ENCODE measurements at places on chromosomes 12 and 14.

- DNase-seq = no peak
Measured at GRCh38 chr14:47675466-47676314, at the start of gene MDGA2. TSS of gene MDGA2 (minus strand) at chr14:47675605.

DNA sequence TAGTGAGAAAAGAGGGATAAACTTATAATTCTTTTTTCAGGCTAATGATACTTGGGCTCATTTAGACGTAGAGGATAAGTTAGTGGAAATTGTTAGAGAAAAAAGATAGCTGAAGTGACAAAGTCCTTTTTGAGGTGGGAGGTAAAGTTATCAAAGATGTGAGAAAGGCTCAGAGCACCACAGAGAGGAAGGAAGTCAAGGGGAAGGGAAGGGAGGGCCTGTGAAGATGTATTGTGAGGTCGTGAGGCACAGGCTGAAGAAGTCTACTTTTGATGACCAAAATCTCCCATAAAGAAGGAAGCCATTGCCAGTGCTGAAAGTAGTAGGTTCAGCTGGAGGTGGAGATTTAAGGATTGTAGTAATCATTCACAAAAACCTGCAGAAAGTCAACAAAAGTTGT, 19.4 kb upstream of the PTGDR start:
- no peak for DNase-seq

DNA sequence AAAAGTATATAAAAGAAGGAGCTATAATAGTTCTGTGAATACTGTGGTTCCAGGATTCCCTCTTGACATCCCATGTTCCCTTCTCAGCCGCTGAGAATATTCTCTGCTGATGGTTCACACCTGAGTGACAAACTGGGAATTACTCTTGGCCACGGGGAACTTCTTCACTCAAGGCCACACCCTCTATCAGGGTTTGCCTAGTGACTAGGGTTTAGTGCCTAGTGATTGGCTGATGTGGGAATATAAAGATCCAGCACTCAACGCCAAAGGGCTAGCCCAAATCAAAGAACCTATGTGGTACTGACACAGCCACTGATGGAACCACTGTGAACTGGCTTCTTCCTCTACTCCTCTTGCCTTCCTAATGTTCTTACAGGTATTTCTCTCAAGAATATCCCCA, 248.4 kb downstream of the ASCL1 start:
- no peak for DNase-seq

- DNase-seq = no peak
Measured at GRCh38 chr12:44509471-44509870, 366.6 kb downstream of the NELL2 start.

GRCh38 chr12:108484431-108484830, 30.6 kb upstream of the FICD start:
- no peak for DNase-seq

GRCh38 chr12:47576289-47576945, 129.4 kb downstream of the RPAP3 start:
- DNase-seq = no peak

- DNase-seq = no peak
Measured at GRCh38 chr12:44847888-44848702, 28.0 kb downstream of the NELL2 start.

DNA sequence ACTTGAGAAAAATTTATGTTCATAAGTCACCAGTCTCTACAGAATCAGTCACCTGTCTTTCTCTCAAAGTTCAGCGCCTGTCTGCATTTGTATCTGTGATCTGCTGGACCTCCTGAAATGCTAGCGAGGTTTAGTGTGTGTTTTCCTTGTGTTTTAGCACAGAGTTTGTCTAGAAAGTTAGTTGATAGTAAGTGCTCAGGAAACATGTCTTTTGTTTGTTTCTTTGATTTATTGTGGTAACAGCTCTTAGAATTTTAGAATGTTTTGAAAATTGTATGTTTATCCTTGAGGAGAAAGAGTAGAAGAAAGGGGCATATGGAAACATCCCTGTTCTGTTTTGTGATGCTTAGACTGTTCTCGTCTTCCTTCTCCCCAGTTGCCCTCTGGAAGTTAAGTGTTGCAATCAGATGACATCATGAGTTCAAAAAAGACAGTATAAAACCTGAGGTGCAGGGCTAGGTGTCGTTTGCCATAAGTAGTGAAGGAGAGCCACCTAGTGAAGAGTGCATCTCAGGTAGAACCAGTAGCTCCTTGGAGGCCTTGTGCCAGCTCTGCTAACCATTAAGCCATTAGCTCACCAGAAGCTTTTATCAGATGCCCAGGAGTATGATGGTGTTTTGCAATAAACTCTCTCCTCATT, 44.8 kb downstream of the FBXW8 start:
- no peak for DNase-seq

DNA sequence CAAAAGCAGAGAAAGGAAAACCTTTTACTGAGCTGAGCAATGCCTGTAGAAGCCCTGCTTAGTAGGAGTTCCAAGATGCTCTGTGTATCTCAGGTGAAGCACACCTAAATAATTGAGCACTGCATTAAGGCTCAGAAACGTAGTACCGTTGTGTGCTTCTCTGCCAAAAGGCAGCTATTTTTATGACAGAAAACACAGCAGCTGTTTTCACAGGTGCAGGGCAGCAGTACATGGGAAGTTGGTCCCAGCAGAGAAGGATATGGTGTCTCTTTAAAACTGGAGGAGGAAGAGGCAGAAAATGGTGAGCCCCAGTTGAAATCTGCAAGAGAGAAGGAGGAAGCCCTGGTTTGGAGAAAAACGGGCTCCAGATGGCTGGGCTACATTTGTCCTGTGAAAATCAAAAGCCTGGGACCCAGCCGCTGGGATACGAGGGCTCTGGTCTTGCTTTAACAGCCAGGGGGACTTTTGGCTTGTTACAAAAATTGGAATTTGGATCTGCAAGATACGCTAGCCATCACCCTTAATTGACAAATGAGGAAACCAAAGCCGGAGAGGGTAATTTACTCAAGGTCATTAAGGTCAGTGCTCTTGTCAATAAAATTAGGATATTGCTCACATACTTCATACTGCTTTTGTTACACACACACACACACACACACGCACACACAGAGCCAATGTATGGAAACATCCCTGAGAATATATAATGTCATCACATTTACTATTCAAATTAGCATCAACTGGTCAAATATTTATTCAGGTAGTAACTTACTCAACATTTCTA, 27.3 kb downstream of the SPRING1 start:
- no peak for DNase-seq

- peak; percentile 90 for DNase-seq
Measured at GRCh38 chr12:124904306-124905098, 9.9 kb downstream of the UBC start.

GRCh38 chr14:70188322-70188658, 461 bp downstream of the SLC8A3 start:
- no peak for DNase-seq

DNA sequence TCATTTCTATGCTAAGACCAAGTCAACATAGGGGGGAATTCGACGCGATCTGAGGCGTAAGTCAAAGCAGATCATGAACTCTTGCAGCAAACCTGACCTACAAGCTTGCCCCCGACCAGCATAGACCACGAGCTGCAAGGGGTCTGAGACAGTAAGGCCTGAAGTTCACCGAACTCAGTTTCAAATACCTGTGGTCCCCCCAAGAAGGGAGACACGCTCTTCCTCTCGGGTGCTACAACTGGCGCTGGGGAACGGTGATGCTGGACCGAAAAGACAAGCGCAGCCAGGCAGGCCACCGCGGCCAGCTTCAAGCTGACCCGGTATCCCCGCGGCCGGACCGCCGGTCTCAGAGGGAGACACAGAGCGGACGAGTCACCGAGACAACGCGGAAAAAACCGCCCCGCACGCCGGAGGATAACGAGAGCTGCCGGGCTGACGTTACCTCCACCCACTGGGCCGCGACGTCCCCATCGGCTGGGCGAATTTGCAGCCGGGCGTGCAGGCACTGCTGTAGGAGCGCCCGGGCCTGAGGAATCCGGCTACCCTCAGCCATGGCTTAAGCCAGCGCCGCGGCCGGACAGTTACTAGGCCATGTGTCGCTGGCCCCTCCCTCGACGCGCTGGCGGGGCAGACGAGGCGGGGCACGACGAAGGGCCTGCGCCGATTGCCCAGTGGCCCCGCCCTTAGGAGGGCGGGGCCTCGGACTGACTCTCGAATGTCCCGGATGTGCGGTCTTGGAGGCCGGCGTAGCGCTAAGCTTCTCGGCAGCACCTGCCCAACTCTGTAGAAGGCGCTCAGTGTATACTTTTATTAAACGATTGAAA, at the start of gene DTD2:
Gene DTD2 (minus strand): TSS at position 666 of the 824 bp plus-strand sequence. CDS start 113 bp downstream, at position 553.
- DNase-seq = peak; percentile 98

DNA sequence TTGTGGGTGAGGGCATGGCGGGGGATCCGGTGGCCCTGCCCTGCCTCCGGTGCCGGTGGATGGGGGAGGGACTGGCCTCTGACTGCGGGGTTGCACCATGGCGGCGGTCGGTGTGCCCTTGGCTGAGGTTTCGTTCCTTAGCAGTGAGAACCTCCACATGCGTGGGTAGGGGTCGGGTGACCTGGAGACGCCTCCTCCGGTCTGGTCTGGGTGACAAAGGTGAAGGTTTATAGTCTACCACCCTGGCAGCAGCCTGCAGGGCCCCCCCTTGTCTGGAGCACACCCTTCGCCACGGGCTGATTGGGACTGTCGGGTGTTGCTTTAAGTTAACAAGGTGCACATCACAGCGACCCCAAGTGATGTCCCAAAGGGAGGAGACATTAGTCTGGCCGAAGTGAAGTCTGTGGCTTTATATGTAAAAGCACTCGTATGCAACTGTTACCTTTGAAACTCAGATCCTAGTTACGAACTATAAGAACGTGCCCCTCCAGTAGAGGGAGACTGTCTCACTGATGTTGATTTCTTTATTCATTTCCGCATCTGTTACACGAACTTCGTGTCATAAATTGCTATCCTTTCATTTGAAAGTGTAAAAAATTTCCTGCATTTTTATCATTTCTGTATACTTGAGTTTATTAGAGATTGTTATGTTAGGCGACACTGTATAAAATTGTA, 74.4 kb downstream of the WDR20 start:
- no peak for DNase-seq

Data from lower leg skin (tissue), 4 donors.